ENCODE measurements at places on chromosomes 5 and 9.

DNA sequence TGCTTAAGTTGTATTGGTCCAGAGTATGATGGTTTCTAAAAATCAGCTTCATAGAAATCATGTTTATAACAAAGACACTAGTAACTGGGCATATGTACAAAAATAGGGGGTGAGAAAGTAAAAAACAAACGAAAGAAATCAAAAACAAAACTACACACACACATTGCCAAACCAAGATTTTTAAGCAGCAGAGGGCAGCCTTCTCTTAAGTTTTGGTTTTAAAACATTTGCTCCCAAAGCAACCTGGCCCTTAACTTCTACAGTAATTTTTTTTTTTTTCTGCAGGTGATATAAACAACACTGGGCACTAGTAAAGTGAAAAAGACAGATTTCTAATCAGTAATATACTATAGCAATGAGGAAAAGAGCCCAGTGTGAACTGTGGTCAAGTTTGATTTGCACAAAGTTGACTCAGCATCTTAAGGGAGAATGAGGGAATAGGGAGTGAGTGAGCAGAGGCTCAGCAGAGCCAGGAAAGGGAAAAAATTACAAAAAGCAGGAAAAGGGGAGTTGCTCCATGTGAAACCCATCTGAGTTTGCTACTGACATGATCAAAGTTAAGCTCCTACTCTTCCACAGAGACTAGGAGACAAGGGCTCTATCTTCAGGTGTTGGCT is 13.4 kb upstream of the GAPT start:
- DNase-seq, result no peak

GRCh38 chr9:95513711-95514110 is 3.1 kb downstream of the PTCH1 start:
- no peak for DNase-seq

GRCh38 chr9:93810028-93810971 is 144.9 kb downstream of the BARX1 start:
- DNase-seq, result no peak

DNA sequence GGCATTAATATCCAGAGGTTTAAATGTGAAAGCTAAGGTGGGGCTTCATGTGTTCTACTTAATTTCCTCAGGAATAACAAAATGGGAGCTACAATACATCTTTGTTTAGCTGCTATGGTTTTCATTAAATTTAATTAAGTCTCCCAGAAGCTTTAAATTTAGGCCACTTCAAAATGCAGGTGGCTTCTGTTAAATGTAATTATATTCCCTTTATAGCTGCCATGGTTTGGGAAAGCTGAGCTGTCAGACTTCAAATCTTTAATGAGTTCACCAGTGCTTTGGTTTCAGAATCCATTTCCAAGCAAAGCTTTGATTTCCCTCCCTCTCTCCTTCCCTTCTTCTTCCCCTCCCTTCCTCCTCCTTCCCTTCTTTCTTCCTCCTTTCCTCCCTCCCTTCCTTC is 58.4 kb upstream of the FAM170A start:
- no peak for DNase-seq

DNA sequence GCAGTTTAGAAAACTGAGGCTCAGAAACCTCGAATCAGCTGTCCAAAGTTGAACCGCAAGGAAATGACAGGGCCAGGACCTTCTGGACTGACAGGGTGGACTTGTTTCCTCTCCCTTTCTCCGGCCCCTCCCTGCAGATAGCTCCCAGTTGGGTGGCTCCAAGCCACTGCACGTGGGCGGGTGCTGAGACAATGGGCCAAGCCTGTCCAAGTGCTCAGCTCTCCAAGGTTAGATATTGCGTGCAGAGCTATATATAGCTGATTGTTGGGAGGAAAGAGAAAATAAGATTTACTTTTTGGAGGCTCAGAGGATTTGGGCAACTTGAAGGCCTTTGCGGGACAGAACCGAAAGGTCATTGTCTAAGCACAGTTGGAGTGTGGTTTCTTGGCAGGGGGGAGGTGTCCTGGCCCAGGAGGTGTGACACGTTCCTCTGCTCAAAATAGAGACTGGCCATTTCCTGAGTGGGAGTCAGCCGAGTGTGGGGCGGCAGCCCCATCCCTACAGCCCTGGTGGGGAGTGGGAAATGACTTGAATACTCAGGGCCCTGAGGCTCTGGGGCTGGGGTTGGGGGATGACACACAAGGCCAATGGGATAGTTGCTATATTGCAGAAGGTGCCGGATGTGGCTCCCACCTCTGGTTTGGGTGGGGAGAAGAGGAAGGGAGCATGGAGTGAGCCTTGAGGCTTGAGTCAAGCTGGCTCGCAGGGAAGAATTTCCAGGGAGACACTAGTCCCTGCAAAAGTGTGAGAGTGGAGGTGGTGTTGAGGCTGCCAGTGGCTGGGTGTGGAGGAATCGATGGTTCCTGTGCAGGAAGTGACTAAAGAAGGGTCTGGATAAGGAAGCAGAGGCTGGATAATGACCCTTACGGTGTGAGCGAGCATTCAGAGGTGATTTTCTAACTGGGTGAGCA is 44.4 kb upstream of the SMAD5 start:
- DNase-seq, result no peak

DNA sequence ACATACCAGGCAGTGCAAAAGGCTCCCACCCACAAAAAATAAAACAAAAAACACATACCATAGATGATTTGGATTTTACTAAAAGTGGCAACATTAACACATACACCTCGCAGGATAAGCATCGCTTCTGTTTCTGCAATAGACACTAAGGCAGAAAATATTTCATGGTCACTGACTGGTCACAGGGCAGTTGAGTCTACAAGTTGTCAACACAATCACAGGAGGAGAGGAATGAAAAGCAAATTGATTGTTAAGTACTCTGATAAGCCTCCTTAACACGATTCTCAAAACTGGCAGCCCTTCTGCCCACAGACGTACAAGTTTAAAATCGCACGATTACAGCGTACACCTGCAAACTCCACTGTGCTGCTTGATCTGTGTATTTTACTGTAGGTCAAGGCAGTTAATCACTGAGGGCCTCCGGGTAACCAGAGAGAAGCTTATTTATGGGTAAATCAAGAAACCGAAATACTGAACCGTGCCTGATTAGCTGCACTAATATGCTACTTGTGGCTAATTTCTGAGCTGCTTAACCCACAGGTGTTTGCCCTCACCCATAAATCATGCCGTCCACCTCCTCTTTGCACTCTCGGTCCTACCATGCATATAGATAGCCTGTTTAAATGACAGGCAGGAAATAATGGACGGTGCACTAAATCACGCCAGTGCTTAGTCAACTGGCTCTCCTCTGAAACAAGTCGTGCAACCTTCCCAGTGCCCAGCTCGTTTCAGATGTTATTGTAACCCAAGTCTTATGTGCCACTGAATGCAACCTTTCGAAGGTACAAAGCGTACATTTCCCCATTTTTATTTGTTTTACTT is 659.4 kb upstream of the ADAMTS16 start:
- DNase-seq, result no peak

DNA sequence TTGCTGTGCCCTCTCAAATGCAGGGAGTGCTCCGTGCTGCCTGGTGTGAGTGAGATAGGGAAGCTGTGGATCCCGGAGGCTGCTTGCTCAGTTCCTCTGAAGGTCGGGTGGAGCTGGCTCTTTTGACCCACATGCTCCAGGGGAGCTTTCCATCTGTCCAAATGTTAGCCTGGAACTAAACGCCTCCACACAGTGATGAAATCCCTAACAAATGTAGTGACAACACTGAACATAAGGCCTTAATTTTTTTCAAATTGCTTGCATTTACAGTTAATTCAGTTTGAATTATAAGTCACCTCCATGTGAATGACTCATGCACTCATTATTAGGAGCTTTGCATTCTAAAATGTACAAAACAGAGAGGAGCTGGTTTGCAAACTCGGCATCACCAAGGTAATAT is 27.0 kb downstream of the PRDM6 start:
- no peak for DNase-seq

GRCh38 chr9:20593537-20593936 is 28.8 kb downstream of the MLLT3 start:
- no peak for DNase-seq

DNA sequence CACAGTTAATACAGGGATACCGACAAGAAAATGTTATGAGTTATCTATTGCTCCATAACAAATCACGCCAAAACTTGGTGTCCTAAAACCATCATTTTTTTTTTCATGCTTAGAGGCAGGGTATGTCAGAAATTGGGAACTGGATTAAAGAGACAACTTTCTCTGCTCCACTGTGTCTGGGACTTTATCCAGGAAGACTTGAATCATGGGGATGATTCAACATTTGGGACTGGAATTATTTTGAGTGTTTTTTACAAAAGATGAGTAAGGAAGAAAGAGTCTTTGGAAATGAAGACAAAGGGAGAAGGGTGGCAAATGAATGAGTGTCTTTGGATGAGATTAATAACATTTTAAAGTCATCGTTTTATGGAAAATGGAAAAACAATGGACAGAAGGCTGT is 1883.7 kb upstream of the C9orf72 start:
- no peak for DNase-seq

GRCh38 chr9:130159057-130159456 is 13.1 kb upstream of the NCS1 start:
- no peak for DNase-seq

GRCh38 chr5:88188458-88189132 is 80.0 kb downstream of the TMEM161B start:
- no peak for DNase-seq

DNA sequence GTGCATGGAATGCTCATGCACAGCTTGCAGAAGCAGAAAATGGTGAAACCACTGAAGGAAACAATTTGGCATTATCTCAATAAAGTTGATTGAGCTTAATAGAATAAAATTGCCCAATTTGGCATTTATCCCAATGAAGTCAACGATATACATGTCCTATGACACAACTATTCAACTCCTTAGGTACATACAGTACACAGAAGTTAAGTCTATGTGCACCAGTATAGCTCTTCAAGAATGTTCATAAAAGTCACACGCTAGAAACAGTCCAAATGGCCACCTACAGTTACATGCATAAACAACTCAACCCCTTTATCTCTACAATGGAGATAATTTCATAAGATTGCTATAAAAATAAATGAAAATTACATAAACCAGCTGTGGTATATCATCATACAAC is 184.5 kb downstream of the DENND1A start:
- DNase-seq, result no peak

GRCh38 chr5:41772785-41773442 is 97.3 kb downstream of the OXCT1 start:
- no peak for DNase-seq

DNA sequence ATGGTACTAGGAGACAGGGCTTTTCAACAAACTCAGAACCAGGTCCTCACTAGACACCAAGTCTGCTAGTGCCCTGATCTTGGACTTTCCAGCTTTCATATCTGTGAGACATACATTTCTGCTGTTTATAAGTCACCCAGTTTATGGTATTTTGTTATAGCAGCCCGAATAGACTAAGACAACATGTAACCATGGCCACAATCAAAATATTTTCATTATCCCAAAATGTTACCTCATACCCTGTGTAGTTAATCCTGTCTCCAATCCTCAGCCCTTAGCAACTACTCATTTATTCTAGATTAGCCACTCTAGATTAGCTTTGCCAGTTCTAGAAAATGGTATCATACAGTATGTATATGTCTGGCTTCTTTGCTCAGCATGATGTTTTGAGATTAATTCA is 6.3 kb upstream of the ATG10 start:
- DNase-seq, result no peak

DNA sequence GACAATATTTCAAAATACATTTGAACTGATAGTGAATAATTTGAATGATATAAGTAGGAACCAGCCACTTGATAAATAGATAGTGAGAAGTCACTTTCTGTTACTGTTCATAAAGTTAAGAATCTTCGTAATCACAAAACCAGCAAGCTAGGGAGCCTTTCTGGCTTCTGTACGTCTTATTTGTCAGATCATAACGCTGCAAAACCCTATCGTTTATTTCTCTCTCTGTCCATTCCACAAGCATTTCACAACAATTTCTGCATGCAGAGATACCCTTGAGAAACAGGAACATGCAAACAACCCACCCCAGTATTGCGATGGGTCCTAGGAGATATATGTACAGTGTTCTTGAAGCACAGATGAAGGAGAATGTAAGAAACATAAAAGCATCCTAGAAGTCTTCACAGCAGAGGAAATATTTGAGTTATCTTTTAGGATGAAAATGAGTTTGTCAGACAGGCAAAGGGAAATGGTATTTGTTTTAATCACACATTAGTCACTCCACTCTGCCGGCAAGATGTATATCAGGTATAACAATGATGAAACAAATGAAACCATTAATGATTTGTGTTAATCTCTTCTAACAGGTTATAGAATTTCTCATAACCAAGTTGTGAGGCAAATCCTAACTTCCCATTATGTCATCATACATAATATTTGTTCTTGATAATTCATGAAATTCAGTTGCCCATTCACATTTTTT is 668.7 kb upstream of the FTMT start:
- no peak for DNase-seq

Measured in bone marrow (tissue), 2 donors.